ENCODE measurements at places on chromosomes 4 and X.

- DNase-seq, result no peak
Measured at GRCh38 chrX:102930990-102931756, 5.9 kb upstream of the RAB40AL start.

DNA sequence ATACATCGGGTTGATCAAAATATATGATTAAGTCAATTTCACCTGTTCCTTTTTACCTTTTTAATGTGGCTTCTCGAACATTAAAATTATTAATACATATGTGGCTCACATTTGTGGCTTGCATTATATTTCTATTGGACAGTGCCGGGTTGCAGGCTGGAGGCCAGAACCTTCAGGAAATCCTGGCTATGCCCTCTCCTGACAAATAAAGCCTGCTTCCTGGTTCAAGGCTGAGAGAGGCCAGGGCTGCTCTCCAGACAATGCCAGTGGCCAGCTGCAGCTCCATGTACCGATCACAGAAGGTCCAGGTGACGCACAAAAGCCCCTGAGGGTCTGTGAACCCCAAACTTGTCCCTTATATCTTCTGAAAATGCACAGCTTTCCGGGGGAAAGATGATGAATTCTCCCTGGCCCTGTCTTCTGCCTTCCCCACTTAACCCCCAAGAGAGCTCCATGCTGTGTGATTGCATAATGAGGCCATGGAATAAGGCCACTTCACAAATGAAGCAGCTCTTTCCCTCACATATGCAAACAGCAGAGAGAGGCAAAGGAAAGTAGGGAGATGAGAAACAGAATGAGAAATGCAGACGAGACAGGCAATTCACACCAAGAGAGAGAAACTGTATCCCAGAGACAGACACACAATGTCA is 241.2 kb downstream of the BCOR start:
- DNase-seq, result no peak

- no peak for DNase-seq
Measured at GRCh38 chr4:5893004-5893580, at the start of gene CRMP1. Gene CRMP1 (minus strand): TSS chr4:5893086. CDS start chr4:5892969, 117 bp downstream.

DNA sequence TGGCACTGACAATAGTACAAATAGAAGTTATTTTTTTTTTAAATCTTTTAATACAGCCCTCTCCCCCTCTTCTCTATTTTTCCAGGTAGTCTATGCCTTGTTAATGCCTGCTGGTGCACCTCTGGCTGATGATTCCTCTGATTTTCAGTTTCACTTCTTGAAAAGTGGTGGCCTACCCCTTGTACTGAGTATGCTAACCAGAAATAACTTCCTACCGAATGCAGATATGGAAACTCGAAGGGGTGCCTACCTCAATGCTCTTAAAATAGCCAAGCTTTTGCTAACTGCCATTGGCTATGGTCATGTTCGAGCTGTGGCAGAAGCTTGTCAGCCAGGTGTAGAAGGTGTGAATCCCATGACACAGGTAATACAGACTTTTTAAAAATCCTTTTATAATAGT is 99.1 kb downstream of the USP9X start:
- no peak for DNase-seq

GRCh38 chr4:13386405-13387107 is 97.6 kb downstream of the RAB28 start:
- DNase-seq, result no peak

DNA sequence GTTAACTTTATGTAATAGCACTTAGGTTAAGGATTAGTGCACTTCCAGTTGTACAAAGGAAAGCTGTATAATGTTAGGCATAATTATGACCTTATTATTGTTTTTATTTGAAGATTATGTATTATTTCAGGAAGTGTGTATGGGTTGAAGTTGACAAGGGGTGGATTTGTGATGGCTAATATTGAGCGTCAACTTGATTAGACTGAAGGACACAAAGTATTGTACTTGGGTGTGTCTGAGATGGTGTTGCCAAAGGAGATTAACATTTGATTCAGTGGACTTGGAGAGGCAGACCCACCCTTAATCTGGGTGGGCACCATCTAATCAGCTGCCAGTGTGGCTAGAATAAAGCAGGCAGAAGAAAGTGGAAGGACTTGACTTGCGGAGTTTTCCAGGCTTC is 127.3 kb downstream of the PPARGC1A start:
- DNase-seq, result no peak

DNA sequence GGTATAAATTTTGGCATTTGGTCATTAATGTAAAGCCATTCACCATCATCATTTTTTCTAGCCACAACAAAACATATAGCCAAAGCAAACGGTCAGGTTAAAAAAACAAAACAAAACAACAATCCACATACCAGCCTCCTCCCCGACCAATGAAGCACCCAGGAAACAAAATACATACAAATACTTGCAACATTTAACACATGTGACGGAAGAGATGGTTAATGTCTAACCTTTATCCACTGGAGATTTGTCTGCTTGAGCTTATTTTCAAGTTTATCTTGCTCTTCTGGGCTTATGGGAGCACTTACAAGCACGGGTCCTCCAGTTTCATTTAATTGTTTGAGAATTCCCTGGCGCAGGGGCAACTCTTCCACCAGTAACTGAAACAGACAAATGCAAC is 857.5 kb upstream of the FTHL17 start:
- no peak for DNase-seq

DNA sequence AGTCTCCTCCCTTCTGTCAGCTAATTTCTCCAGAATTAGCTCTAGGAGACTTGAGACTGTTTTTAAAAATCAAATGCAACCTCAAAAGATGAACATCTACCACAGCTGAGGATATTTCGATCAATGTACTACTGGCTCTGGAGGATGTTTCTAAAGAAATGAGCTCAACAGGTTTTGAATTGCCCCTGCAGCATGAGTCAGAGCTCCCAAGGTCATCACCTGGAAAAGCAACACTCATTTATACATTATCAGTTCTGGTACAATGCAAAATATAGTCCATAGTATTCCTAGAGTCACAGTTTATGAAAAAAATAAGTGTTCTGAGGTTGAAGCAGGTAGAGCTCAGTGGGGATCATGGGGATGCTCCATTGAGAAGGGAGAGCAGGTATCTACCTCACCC is 50.8 kb upstream of the MCF2 start:
- DNase-seq, result no peak
